RWPE2 (cell line): ENCODE measurements at places on chromosomes 3 and 15.

- no peak for DNase-seq
Measured at GRCh38 chr3:14489641-14490040, 50.5 kb downstream of the GRIP2 start.

DNA sequence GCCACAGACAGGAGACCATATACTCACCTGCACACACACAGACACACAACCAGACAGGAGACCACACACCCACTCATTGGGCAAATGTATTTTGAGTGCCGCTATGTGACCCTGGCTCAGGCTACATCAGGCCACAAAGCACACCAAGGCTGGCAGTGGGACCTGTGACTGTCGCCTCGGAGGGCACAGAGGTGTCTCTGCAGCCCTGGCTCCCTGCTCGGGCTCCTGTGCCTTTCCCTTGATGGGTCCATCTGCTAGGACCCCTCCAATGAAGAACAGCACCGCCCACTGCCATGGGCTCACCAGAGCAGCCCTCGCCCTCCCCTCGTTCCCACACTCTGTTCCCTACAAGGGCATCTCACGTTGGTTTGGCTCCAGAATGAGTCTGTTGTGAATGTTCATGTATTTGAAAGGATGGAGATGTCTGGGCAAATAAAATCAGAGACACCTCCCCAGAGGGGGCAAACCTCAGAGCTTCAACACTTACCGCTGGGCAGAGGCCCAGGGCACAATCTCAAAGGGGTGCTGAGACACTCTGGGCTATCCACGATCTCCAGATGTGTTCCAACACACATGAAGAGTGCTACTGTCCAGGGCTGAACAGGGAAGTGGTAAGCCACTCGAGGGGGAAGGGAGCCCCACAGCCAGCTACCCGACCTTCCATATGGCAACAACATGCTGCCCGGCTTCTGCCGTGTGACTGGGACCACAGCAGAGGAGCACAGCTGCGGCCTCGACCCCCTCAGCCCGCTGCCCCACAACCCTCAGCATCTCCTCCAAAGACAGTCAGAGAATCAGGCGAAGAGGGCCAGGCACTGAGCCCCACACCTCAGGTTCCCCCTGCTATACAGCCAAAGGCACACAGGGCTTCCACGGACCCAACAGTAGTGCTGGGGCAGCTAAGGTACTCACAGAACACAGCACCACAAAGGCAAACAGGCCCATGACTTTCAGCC lies 74.9 kb downstream of the OCA2 start:
- no peak for DNase-seq

GRCh38 chr3:170033489-170033888 lies 4.3 kb upstream of the GPR160 start:
- DNase-seq = no peak

- no peak for DNase-seq
Measured at GRCh38 chr3:192489579-192489978, 237.8 kb downstream of the FGF12 start.

GRCh38 chr3:135497979-135498378 lies 467.5 kb upstream of the PPP2R3A start:
- no peak for DNase-seq

- DNase-seq = no peak
Measured at GRCh38 chr15:93047621-93048425, 41.2 kb downstream of the RGMA start.

DNA sequence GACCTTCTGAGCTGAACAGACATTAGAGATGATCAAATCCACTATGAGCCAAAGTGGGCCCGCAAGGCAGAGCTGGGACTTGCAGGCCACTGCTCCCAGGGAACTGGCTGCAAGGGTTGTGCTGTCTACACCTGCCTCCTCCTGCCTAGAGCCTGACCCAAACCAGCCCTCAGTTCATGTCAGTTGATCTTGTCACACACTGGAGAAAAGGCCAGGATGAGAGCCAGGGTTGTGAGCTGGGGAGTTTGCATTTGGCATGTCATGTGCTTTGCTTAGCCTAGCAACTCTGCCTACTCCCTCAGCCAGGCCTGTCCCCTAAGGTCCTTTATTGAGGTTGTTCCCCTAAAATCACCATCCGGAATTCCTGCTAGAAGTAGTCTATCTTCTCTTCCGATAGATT lies 67.8 kb downstream of the RAB11A start:
- no peak for DNase-seq

DNA sequence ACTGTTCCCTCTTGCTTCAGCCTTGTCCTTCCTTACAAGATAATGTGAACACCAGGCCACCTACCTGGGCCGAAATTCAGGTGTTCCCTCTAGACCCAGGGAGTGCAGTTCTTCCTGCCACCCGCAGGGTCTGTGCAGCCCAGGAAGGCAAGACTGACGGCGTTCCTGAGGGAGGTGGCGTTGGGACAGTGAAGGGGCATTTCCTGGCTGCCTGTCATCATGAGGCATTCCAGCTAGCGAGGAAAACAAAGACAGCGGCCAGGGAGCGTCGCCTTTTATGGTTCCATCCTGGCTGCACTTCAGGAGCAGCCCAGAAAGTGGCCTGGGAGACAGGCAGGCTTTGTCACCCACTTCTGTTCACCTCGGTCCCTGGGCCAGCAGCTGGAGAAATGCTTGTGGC lies 84.8 kb upstream of the WNT5A start:
- no peak for DNase-seq

- DNase-seq = no peak
Measured at GRCh38 chr3:21013566-21013965, 737.4 kb downstream of the ZNF385D start.

DNA sequence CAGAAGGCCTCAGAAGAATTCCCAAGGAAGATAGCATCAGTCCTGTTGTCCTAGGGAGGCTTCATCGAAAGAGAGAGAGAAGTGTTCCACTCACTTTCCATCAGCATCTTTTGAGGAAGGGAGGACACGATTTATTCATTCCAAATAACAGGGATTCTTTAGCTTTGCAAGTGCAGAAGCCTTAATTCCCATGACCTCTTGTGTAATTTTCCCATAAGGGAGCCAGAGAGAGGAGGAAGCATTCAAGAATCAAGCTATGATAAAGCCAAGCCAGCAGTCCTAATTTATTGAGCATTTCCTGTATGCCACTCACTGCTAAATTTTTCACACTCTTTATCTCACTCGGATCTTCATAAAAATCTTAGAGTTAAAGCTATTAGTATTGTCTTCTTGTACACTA lies 169.7 kb upstream of the MITF start:
- DNase-seq = no peak

DNA sequence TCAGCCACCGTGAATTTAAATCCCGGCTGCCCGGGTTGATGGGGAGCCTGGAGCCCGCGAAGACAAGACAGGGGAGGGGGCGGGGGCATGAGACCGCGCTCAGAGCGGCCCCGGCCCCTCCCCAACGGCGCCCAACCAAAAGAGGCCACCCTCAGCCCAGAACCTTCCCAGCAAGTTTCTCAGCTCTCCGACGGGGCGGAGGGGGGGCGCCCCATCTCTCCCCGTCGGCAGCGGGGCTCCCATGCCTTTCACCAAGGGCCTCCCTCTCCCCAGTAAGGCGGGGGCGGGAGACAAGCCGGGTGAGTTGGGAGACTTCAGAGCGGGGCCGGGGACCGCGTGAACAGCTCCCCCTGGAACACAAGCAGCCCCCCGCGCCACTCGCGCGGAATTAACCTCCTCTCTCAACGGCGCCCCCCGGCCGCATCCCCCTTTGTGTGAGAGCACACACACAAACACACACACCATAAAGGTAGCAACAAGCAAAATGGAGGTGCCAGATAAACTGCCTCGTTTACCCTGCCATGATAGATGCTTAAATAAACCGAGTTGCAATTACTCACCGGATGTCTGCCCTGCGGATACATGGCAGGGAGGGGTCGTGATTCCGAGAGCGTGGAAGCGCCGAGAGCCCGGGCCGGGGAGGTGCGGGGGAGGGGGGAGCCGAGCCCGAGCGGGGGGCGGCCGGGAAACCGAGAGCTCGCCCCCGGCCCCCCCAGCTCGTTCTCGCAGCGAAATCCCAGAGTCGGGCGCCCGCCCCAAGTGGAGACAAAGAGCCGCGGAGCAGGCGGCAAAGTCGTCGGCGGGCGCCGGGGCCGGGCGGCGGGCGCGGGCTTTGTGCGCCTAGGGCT lies 1.3 kb downstream of the TLE3 start:
- no peak for DNase-seq
